ENCODE measurements at places on chromosomes 4 and X.

- DNase-seq, result no peak
Observed at GRCh38 chr4:78656968-78657445, 105.4 kb downstream of the ANXA3 start.

DNA sequence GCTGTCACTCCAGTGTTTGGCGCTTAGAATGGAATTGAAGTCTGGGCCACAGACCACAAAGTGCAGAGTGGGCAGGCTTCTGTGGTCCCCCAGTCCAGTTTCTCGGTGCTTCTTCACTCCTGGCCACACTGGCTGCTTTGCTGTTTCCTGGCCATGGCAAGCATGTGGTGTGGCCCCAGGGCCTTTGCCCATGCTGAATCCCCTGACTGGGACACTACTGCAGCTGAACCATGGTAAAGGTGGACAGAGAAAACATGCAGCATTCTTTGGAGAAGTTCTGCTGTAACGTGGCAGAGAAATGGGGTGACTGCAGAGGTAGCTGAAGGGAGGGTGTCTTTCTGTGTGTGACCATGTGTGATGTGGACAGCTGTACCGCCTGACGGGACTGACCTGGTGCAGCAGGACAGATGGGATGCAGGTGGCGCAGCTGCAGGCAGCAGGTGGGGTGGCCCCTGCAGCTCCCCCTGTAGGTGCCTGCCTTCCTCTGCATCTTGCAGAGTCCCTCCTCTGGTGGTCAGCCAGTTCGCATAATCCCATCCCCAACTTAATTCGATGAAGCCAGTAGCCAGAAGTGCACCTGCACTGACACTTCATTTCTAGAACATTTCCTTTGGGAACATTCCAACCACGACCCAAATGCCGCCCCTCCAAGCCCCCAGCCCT is 13.2 kb upstream of the S100P start:
- DNase-seq, result peak; percentile 61

DNA sequence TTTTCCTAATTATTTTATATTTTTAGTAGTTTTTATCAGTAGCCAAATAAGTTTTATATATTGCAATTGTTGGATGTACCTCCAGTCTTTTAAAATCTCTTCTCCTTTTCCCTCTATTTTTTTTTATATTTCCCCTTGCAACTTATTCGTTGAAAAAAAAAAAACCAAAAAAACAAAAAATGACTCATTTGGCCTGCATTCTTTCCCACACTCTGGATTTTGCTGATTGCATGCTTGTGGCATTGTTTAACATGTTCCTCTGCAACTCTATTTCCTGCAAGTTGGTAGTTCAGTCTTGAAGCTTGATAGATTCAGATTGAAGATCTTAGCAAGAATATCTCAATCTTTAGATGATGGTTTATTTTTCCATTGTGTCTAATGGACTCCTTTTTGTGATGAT is 260.6 kb upstream of the BOD1L1 start:
- no peak for DNase-seq

- no peak for DNase-seq
Observed at GRCh38 chrX:9882669-9883446, 84.3 kb upstream of the CLDN34 start.

- no peak for DNase-seq
Observed at GRCh38 chr4:40058854-40059253, 2.2 kb downstream of the N4BP2 start.

DNA sequence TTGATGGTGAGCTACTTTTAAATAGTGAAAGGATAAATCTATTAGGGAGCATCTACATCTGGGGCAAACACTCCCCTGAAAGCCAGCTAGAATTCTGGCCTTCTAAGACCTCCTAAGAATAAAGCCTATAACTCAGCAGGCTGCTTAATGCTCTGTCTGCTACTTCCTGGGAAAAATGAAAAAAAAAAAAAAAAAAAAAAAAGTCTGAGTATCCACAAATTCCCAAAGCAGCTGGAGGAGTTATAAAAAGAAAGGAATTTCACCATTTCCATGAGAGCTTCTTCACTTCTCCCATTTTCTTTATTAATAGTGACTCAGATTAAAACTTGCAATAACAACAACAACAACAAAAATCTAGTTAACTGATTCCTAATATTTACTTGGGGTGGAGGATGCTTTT is 511.2 kb downstream of the INPP4B start:
- no peak for DNase-seq

DNA sequence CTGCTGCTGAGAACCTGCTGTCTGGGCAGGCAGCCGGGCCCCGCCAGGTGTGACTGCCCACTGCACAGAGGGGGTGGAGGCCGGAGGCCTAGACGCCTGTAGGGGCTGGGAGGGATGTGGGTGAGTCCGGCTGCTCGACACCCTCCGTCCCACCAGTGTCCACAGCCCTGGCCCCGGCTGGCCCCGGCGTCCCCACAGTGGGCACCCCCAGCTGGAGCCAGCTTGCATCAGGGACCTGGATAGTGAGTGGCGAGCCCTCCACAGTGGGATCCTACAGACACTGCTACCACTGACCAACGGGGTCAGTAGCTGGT is 34.7 kb upstream of the SPON2 start:
- DNase-seq, result no peak

- DNase-seq, result no peak
Observed at GRCh38 chrX:9231491-9231890, 197.6 kb upstream of the FAM9B start.

GRCh38 chrX:70433848-70434351 is 10.7 kb upstream of the DLG3 start:
- peak; percentile 79 for DNase-seq

DNA sequence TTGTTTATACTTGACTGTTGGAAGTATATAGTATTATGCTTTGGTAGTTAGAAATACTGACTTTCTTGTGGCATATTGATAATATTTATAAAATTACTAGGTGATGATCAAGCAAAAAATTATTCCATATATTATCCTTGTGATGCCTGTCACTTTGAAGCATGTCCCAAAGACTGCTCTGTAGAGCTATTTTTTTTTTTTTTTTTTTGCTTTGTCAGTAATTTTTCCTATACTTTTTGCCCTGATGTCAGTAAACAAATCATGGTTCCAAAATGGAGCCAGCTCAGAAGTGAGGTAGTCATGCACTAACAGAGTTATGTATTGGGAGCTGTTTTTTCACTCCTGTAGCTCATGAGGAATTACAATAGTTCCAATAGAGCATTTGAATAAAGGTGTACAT is 11.2 kb downstream of the WWC2 start:
- no peak for DNase-seq

- DNase-seq, result peak; percentile 38
Observed at GRCh38 chr4:185280608-185281007, 71.2 kb downstream of the SNX25 start.

GRCh38 chr4:76270244-76271175 is 19.0 kb downstream of the FAM47E start:
- no peak for DNase-seq

DNA sequence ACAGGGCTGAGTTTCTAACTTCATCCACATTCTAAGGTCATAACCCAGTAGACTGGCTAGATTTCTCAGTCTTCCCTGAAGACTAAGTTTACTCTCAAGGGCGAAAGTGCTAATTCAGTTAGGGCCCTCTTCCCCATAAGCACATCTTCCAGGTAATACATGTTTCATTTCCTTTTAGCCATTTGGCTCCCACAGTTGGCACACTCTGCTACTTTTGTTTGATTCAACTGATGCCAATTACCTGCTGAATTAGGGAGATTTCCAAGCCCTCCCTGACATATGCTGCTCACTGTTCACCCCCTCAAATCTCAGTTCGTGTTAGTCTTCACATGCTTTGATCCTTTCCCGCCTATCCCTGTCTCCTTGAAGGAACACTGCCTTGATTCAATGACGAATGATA is 17.0 kb upstream of the WDR17 start:
- no peak for DNase-seq

- DNase-seq, result no peak
Observed at GRCh38 chr4:133162941-133163340, 13.8 kb downstream of the PCDH10 start.
